ENCODE measurements at places on chromosomes 12 and 14. TPM values are rescaled to one million over a fixed set of nuclear protein-coding genes. Genes with fewer than 3 reads are reported as not detected.

The OR6C2 gene
- total RNA-seq: not detected

The TPH2 gene
- not detected for total RNA-seq

The BEGAIN gene
- 3.1 TPM for total RNA-seq

The SP7 gene
- not detected for total RNA-seq

The KRT74 gene
- total RNA-seq: not detected

The BLOC1S1 gene
- 115 TPM for total RNA-seq

The LRTM2 gene
- not detected for total RNA-seq

The C14orf39 gene
- not detected for total RNA-seq

The BAZ2A gene
- 129 TPM for total RNA-seq

The MYF6 gene
- total RNA-seq: not detected

The SLC39A9 gene
- total RNA-seq: 40.1 TPM

The ADSS1 gene
- total RNA-seq: 2.2 TPM

The KLHL33 gene
- total RNA-seq: 0.05 TPM

The SELPLG gene
- 36.9 TPM for total RNA-seq

The TMEM52B gene
- total RNA-seq: not detected

The SMIM41 gene
- total RNA-seq: not detected

The TGM1 gene
- 7.4 TPM for total RNA-seq

The NAP1L1 gene
- 959 TPM for total RNA-seq
